Renal cortical epithelial cell (primary cell): ENCODE measurements at places on chromosomes 11 and 22. TPM values are rescaled to one million over a fixed set of nuclear protein-coding genes. Genes with fewer than 3 reads are reported as not detected.

Gene TUBA8
- 0.35 and 1.2 TPM in 2 replicates for total RNA-seq

GRCh38 chr22:21094911-21095772 is 49.4 kb downstream of the LRRC74B start:
- no peak for DNase-seq

Gene KRTAP5-8
- not detected in 2 replicates for total RNA-seq

DNA sequence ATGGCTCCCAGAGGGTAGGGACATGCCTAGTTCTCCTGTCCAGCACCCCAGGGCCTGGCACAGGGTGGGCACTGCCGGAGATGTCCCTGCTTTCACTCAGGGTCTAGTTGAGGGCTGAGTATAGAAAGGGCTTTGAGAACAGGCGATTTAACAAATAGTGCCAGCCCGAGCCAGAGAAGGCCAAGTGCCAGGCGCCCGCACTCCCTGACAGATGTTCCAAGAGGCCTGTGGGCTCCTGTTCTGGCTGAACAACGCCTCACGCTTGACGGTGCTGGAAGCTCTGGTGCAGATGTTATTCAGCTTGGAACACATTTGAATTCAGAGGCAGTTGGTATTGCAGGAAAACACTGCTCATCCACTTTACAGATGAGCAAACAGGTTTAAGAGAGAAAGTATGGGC is 46.5 kb downstream of the NFAM1 start:
- no peak for DNase-seq

- DNase-seq, result no peak
These were observed 30.3 kb downstream of the BLID start for GRCh38 chr11:122085712-122086111.
